M059J (cell line): ENCODE measurements at places on chromosomes 2 and 18. TPM values are rescaled to one million over a fixed set of nuclear protein-coding genes. Genes with fewer than 3 reads are reported as not detected.
A peak's percentile ranks its signal among the peaks of the same experiment; 100 is the strongest.

The FASTKD1 gene
- total RNA-seq, result 8.7 and 19.0 TPM in 2 replicates

DNA sequence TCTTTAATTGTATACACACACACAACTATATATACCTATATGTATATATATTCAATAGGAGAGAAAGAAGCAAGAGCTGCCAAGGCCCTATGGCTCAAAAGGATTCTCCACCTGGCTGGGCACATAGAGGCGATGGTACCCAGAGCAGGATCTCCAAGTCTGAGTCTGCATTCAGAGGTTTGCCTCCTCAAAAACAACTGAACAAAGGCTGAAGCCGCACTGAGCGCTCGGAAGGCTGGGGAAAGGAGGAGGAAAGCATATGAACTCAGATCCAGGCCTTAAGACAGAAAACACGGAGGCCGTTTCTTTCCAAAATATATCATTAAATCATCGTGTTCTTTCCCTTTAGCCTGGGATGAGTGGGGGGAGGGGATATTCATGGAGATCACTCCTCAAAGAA lies 3.6 kb downstream of the HOXD12 start:
- DNase-seq, result no peak

GRCh38 chr18:64044616-64045015 lies 74.7 kb downstream of the SERPINB8 start:
- DNase-seq, result no peak

The CLEC4F gene
- total RNA-seq, result not detected in 2 replicates

DNA sequence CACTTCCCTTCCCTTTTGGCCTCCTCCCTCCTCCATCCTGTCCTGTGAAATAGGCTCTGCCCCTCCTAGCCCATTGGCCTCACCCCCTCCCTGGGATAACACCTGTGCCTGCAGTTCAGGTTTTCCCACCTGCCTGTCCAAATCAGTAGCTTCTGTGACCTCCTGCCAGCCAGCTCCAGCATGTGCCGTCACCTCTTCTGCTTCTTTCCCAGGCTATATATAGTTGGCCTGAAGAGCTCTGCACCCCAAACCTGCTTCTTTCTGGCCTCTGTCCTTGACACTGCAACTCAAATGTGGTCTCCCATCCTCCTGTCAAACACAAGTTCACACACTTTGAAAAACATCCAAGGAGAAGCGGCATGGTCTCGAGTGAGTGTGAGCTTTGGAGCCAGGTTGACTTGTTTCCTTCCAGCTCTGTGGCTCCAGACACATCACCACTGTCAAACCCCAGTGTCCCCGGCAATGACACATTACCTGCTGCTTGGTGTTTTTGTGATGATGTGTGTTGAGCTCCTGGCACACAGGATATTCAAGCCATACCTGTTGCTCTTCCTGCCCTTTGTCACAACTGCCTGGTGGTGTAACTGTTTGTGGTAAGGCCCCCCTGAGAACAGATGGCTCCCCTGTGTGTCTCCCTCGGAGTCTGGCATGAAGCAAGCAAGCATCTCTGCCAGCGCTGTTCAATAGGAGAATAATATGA lies 143.6 kb upstream of the DAPL1 start:
- DNase-seq, result no peak

DNA sequence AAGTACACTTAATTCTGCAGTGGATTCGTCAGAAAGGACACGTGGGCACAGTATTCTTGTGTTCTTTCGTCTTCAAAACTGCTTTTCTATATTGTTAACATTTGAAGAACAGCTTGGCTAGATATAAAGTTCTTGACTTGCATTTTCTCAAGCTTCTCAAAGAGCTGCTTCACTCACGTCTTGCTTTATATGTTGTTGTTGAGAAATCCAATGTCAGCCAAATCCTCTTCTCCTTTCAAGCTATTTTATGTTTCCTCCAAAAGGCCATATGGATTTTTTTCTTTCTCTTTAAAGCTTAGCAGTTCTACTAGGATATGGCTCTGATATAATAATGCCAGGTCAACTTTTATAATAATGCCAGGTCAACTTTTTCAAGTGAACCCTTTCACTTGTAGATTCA lies 65.5 kb upstream of the CYP1B1 start:
- no peak for DNase-seq

The GULP1 gene
- total RNA-seq, result 98.9 and 126 TPM in 2 replicates

- no peak for DNase-seq
These were observed 88.0 kb downstream of the SMAD7 start for GRCh38 chr18:48862678-48863270.

The ESPNL gene
- not detected in 2 replicates for total RNA-seq

The SPHKAP gene
- not detected in 2 replicates for total RNA-seq

The GTF2A1L gene
- total RNA-seq, result 0.25 TPM in 1 of 2 replicates, not detected in the other

The ST8SIA5 gene
- total RNA-seq, result 9.8 and 12.2 TPM in 2 replicates

The PSTPIP2 gene
- total RNA-seq, result 0.76 and 1.3 TPM in 2 replicates

- DNase-seq, result no peak
These were observed 77.1 kb upstream of the EPHA4 start for GRCh38 chr2:221649051-221649775.

DNA sequence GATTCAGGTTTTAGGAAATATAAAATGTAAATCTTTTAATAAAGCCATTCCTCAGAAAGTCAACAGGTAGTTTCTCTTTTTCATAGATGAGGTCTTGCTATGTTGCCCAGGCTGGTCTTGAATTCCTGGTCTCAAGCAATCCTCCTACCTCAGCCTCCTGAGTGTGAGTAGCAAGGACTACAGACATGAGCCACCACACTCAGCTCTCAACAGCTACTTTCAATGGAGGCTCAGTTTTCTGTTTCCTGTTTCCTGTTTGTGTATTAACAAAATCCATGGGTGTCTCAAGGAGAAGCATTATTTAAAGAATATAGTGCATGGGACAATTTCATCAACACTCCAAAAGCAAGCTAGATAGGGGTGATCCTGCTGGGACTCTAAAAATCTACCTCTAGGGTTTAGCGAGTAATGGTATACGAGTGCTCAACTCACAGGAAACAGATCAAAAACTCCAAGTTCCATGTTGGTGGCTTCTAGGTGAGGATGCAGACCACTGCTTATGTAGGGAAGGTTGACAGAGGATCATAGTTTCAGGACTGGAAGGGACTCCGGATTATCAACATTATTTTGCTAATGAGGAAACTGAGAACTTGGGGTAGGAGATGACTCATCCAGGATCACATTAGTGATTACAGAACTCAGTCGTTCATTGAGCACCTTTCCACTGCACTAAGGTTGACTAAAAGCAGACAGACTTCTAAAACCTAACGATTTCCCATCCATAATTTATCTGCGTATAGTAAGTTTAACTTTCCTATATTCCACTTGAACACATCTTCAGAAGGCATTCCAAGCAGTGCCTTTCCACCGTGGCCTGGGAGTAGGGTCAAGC lies 61.7 kb upstream of the WIPF1 start:
- DNase-seq, result no peak

The DSG3 gene
- not detected in 2 replicates for total RNA-seq

The NAGK gene
- total RNA-seq, result 87.0 and 87.7 TPM in 2 replicates

DNA sequence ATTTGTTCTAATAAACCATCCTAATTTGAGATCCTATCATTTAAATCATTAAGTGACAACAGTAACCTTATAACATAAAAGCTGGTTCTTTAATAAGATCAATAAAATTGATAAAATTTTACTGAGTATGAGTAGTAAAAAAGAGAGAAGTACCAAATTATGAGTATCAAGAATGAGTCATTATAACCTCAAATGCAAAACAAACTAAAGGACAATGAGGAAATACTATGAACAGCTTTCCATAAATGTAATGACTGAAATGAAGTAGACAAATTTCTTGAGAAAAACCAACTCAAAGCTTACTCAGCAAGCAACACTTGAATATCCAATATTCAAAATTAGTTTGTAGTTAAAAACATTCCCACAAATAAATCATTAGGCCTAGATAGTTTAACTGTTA lies 433.0 kb downstream of the ZEB2 start:
- DNase-seq, result peak; percentile 41

The DIS3L2 gene
- total RNA-seq, result 7.4 and 10.6 TPM in 2 replicates

- no peak for DNase-seq
These were observed 9.2 kb upstream of the CDKL4 start for GRCh38 chr2:39252888-39253518.

DNA sequence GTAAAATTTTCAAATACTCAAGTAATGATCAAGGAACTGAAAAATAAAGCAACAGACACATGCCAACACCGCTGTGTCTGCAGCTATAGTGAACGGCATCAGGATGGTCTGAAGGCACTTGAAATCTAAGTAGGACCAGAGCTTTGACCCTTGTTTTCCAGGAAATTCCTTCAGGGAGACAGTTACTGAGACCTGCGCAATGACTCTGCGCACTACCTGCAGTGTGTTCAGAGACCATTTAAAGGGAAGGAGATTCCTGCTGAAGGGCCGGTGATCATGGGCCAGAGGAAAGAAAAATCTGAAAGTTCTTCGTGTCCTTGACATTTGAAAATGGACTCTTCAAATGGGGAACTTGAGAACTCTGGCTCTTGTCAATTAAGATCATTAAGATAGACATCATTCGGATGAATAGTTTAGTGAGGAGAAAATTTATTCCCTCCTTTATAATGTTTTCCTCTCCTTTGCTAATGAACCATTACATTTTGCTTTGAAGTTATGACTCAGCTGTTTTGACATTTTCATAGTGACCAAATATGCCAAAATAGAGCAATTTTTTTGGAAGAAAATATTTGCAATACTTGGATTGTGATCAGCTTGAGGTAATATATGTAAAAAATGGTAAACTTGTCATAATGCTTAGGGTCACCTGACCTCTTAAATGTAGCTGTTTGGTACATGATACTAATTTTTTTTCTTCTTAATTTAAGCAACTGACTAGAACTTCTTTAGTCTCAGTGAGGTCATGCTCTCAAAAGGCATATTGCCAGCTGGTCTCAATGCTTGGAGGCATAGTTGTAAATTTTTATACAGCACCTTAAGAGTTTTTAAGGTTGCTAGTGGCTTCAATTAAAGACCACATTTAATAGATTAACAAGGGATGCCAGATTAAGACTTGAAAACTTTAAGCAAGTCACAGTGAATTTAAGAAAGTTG lies 329.3 kb downstream of the ARHGAP15 start:
- DNase-seq, result peak; percentile 60

DNA sequence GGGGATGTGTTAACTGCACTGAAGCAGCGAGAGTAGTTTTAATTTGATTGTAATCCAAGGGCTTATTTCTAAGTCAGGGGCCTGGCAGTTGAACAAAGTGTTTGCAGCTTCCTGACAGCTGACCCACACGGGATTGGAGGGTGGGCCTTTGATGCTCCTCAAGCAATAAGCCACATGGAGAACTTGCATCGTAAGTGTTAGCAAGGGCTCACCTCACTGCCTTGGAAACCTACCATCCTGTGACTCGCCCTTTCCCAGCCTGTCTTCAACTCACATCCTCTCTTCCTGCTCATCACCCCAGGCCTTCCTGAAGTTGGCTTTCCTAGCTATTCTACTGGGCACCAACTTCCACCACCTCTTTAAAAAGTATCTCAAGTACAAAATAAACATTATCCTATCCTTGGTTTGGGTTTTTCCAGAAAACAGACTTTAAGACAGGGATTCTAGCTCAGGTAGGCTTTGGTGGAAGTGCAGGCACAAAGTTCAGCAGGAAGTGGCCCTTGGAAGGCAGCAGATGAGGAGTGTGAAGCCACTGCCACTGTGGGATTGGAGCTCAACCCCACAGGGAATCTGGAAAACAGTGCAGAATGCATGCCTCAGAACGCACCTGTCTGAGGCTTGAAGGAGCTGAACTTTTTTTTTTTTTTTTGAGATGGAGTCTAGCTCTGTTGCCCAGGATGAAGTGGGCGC lies 31.6 kb downstream of the B3GNT2 start:
- peak; percentile 61 for DNase-seq

DNA sequence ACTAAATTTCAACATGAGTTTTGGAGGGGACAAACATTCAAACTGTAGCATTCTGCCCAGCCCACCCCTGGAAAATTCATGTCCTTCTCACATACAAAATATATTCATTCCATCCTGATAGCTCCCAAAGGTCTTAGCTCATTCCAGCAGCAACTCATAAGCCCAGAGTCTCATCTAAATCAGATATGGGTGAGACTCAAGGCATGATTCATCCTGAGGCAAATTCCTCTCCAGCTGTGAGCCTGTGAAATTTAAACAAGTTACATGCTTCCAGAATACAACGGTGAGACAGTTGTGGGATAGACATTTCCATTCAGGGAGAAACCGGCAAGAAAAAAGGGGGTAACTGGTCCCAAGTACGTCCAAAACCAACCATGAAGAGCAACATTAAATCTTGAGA lies 43.5 kb upstream of the FAHD2A start:
- peak; percentile 72 for DNase-seq

The CCL20 gene
- total RNA-seq, result not detected in 2 replicates

DNA sequence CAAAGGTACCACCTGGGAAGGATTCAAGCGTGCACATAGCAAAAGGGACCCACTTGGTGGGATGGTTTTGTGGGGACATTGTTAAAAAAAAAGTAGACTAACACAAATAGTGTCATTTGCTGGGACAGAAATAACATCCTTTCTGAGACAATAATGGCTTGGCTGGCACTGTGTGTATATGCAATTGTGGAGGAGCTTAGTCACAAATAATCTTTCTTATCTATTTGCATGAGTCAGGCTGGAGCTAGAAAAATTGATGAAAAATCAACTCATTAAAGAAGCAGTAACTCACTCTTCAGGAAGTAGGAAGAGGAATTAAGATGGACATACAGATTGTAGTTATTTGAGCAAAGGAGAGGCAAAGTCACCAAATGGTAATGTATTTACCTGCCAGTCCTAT lies 29.5 kb upstream of the ITGB6 start:
- peak; percentile 78 for DNase-seq

- no peak for DNase-seq
These were observed 113.9 kb downstream of the HDAC4 start for GRCh38 chr2:239286901-239287300.

DNA sequence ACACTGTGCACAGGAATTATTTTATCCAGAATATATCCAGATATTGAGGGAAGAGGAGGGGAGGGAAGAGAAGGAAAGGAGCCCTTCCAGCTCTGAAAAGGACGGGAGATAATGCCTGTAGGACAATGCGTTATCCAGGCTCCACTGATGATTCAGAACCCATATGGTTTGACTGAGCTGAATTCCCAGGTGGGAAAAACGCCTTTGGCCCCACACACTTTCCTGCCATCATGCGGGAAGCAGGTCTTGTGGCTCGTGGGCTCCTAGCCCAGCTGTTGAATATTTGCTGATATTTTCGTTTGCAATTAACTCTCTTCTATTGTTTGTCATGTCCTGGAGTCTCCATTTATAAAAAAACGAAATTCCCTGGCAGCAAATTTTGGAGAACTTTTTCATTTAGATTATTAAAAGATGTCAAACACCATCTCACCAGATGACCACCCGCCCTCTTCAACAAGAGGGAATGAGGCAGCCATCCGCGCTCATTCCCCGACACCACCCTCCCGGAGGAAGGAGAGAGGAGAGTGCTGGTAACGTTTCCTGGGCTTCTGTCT lies 8.9 kb downstream of the COL6A3 start:
- DNase-seq, result no peak

The C1GALT1C1L gene
- 0.89 and 2.4 TPM in 2 replicates for total RNA-seq

- no peak for DNase-seq
These were observed 66.3 kb upstream of the XPO1 start for GRCh38 chr2:61604433-61604832.

The CRYBA2 gene
- 0.17 TPM in 1 of 2 replicates, not detected in the other for total RNA-seq

The C2orf66 gene
- not detected in 2 replicates for total RNA-seq

DNA sequence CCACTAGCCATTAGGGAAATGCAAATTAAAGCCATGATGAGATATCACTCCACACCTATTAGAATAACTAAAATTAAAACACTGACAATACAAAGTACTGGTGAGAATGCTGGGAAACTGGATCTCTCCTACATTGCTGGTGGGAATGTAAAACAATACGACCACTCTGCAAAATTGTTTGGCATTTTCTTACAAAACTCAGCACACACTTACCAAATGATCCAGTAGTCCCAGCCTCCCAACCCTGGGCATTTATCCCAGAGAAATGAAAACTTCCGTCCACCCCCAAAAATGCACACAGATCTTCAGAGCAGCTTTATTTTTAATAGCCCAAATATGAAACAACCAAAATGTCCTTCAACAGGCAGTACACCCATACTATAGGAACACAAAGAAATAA lies 8.9 kb upstream of the TMSB10 start:
- DNase-seq, result no peak

The CNDP1 gene
- total RNA-seq, result not detected in 2 replicates
